ENCODE measurements at places on chromosomes 11 and 22. TPM values are rescaled to one million over a fixed set of nuclear protein-coding genes. Genes with fewer than 3 reads are reported as not detected.

- H3K4me1 ChIP-seq = no peaks in the 10 kb centered on the region
- no peaks in the 10 kb centered on the region for H3K27me3 ChIP-seq
- no peaks in the 10 kb centered on the region for H3K36me3 ChIP-seq
- no peak overlapping the region for H3K27ac ChIP-seq
- DNase-seq = no peak
Observed at GRCh38 chr22:44814266-44815098, 62.1 kb downstream of the ARHGAP8 start.

- H3K36me3 ChIP-seq = no peaks in the 10 kb centered on the region
- H3K27ac ChIP-seq = no peak overlapping the region
- H3K4me1 ChIP-seq = no peaks in the 10 kb centered on the region
- no peak for DNase-seq
Observed at GRCh38 chr11:81071606-81072005, 1630.8 kb upstream of the TENM4 start.

DNA sequence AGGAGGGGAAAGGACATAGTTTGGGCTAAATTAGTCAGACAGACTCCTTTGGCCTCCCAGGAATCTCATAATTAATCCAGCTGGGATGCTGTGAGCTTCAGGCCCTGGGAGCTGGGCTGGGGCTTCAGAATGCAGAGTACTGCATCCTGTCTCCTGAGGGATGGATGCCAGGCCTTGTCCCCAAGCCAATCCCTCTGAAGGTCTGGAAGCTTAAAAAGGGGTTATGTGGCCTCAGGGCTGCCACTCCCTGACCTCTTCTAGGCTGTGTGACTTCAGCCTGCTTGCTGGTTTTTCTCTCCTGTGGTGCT is 6.9 kb upstream of the LRRC32 start:
- H3K27ac ChIP-seq = no peak overlapping the region
- DNase-seq = no peak
- H3K27me3 ChIP-seq = no peaks in the 10 kb centered on the region
- H3K4me3 ChIP-seq = no peak overlapping the region
- no peaks in the 10 kb centered on the region for H3K4me1 ChIP-seq

DNA sequence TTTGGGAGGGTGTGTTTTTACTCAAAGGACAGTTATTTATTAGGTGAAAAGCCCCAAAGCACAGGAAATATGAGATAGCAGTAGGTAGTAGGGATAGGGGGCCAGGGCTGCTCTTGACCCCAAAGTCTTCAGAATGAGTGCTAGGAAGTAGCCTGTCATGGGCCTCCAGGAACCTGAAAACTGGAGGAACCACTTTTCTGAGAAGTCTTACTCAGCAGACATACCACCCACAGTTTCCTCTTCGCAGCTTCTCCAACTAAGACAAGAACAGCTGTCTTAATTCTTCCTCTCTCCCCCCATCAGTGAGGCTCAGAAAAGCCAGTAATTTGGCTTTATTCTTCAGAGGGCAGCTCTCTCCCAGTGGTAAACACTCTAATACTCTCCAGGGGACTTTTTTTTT is 84.0 kb upstream of the CTSC start:
- no peaks in the 10 kb centered on the region for H3K36me3 ChIP-seq
- no peak for DNase-seq
- H3K4me3 ChIP-seq = no peak overlapping the region
- H3K27ac ChIP-seq = peak overlapping the region; percentile 69

DNA sequence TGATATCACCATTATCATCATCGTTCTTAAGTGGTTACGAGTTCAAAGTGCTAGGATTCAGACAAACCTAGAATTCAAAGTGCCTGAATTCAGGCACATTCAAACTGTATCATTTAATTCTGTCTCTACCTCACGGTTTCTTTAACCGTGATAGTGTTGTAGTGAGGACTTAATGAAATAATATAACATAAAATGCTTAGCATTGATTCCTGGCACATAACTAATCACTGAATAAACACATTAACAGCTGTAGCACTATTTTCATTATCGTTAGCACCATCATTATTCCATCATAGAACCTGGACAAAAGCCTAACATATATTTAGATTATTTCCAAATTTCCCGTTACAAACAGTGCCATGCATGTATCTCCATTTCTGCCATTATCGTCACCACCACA is 102.0 kb downstream of the WNT11 start:
- no peaks in the 10 kb centered on the region for H3K27me3 ChIP-seq
- H3K27ac ChIP-seq = no peak overlapping the region
- peaks cover 5% of the 10 kb centered on the region for H3K4me1 ChIP-seq
- H3K36me3 ChIP-seq = no peaks in the 10 kb centered on the region

GRCh38 chr11:107953446-107953845 is 25.2 kb downstream of the RAB39A start:
- H3K27ac ChIP-seq = no peak overlapping the region
- DNase-seq = no peak
- H3K4me3 ChIP-seq = no peak overlapping the region
- H3K27me3 ChIP-seq = no peaks in the 10 kb centered on the region

DNA sequence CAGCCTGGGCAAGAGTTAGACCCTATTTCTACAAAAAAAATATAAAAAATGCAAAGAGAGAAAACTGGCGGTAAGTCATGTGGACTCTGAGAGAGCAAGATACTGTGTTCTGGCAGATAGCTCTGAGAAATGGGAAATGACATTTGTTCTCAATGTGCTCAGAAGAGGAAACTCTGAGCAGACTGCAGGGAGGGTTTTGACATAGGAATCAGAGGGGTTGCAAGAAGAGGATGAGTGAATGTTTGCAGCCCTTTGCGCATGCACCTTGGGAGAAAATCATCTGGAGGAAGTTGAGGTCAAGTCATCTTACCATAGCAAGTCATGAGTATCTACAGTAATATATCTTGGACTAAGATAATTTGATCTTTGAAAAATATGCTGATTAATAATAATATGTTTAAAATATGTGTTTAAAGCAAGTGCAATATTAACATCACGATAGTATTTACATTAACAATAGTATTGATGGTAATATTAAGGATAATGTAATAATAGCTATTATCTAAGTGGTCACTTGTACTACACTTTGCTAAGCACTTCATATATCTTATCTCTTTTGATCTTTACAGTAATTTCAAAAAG is 2.6 kb downstream of the ACER3 start:
- no peak for DNase-seq
- no peaks in the 10 kb centered on the region for H3K27me3 ChIP-seq
- no peaks in the 10 kb centered on the region for H3K36me3 ChIP-seq
- H3K27ac ChIP-seq = no peak overlapping the region

- H3K4me3 ChIP-seq = no peak overlapping the region
- H3K4me1 ChIP-seq = no peaks in the 10 kb centered on the region
- H3K36me3 ChIP-seq = no peaks in the 10 kb centered on the region
- H3K27ac ChIP-seq = no peak overlapping the region
- no peak for DNase-seq
- no peaks in the 10 kb centered on the region for H3K27me3 ChIP-seq
Observed at GRCh38 chr11:93279851-93280347, 50.6 kb upstream of the DEUP1 start.

DNA sequence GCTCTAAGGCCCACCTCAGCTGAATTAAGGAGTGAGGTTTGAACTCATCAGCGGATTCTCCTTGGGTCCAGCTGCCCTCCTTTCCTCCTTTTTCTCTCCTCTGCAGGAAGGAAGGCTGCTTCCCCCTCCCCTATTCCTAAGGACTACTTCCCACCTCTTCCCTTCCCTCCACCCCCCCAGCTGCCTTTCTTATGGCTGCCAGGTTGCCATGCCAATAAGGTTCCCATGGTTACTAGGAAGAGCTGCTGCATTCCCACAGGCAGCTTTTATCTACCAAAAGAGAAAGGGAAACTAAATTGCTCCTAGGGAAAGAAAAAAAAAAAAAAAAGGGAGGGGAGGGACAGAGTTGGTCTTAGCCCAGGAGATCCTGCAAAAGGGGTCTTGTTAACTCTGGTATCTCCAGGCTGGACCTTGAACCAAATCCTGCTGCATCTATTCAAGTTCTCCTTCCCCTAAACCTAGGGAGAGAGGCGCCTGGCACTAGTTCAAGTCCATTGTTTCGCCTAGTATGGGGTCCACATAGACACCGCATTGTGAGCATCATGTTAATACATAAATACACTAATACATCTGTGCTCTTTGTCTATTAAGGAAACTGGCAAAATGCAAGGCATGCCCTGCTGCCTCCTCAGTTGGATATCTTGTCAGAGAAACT is 21.2 kb upstream of the FEZ1 start:
- H3K27me3 ChIP-seq = no peaks in the 10 kb centered on the region
- H3K36me3 ChIP-seq = no peaks in the 10 kb centered on the region
- H3K4me1 ChIP-seq = no peaks in the 10 kb centered on the region
- H3K4me3 ChIP-seq = no peak overlapping the region
- no peak for DNase-seq

DNA sequence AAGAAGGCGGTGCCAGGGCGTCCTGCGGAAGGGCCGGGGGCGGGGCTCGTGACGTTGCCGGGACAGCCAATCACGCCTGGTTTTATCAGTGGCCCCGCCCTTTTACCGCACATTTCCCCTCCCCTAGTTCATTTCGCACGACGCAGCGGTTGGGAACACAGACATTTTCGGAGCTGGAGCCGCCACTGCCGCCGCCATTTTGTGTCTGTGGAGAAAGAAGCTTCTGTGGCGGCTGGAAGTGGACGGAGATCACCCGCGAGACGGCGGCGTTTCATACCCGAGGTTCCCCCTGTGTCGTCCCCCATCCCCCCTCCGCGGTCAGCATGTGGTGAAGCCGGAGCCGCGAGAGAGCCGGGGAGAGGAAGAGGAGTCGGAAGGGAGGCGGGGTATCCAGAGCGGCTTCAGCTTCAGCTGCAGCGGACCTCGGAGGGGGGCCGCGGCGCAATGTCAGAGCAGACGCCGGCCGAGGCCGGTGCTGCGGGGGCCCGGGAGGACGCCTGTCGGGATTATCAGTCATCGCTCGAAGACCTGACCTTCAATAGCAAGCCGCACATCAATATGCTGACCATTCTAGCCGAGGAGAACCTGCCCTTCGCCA is at the start of gene PCF11:
Gene PCF11 (plus strand): TSS at position 136 of the 598 bp plus-strand sequence. CDS start 309 bp downstream, at position 445.
- peak within 1 kb of the TSS; percentile 100 for H3K4me3 ChIP-seq
- no peaks in the 10 kb centered on the region for H3K27me3 ChIP-seq
- no peaks in the 10 kb centered on the region for H3K36me3 ChIP-seq
- H3K4me1 ChIP-seq = peaks cover 27% of the 10 kb centered on the region
- peak within 1 kb of the TSS; percentile 100 for H3K27ac ChIP-seq
- no peak for DNase-seq

DNA sequence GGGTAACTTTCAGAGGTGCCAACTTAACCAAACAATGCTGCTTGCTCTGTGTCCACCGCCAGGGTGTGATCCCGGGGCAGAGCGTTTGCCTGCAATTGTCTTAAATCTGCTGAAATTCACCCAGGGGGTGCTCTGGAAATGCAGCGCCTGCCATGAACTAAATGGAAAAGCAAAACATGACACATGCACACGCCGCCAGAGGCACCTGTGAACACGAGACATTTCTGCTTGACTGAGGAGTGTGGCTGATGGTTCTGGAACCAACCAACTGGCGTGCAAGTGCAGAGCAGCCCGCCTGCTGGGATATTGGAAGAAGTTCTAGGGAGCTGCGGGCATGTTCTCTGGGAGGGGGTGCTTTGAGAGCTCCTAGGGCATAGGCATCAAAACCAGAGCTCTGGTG is 30.4 kb downstream of the DSCAML1 start:
- H3K36me3 ChIP-seq = no peaks in the 10 kb centered on the region
- no peak for DNase-seq
- no peak overlapping the region for H3K4me3 ChIP-seq
- H3K27me3 ChIP-seq = no peaks in the 10 kb centered on the region
- H3K27ac ChIP-seq = no peak overlapping the region

GRCh38 chr11:12121011-12121410 is 10.6 kb downstream of the MICAL2 start:
- H3K27ac ChIP-seq = no peak overlapping the region
- H3K4me1 ChIP-seq = peaks cover 13% of the 10 kb centered on the region
- no peak for DNase-seq
- H3K4me3 ChIP-seq = no peak overlapping the region

GRCh38 chr22:37018815-37019308 is 385 bp downstream of the TST start:
- no peaks in the 10 kb centered on the region for H3K36me3 ChIP-seq
- peak overlapping the region; percentile 85 for H3K4me3 ChIP-seq
- peak; percentile 24 for DNase-seq
- peaks cover 33% of the 10 kb centered on the region for H3K4me1 ChIP-seq
- H3K27ac ChIP-seq = peak overlapping the region; percentile 85

DNA sequence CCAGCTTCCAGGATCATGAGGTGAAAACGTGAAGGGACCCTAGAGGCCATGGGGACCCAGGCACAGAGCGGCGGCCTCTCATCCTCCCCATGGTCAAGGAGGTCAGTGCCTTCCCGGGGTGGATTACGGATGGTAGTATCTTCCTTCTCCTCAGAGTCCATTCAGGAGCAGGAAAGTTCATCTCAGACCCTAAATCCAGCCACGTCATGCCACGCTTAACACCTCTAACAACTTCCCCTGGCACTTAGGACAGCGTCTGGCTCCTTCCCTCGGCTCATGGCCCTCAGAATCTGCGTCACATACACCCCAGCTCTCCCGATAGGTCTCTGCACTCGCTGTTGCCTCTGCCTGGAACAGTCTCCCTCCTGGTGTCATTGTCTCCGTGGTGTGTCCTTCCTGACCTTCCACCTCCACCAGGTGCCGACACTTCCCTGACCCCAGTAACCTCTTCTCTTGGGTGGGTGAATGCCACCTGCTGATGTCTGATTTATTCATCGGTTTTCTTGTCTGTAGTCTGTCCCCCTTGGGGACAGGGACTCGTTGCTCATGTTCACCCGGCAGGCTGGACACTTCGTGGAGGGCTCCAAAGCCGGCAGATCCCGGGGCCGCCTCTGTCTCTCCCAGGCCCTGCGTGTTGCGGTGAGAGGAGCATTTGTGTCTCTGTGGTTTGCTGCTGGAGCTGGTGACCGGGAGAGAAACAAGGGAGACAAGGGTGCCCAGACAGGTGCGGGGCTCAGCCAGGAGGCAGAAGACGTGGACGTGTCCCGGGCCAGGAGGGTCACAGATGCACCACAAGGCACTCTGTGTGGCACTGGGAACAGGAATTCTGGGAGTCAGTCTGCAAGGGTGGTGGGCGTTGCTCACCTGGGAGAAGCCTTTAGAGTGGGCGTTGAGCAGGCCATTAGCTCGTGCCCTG is 1.4 kb downstream of the MYEOV start:
- no peaks in the 10 kb centered on the region for H3K36me3 ChIP-seq
- no peak overlapping the region for H3K27ac ChIP-seq
- peaks cover 19% of the 10 kb centered on the region for H3K4me1 ChIP-seq
- no peak overlapping the region for H3K4me3 ChIP-seq

- H3K27ac ChIP-seq = no peak overlapping the region
- DNase-seq = no peak
- H3K27me3 ChIP-seq = no peaks in the 10 kb centered on the region
- H3K4me3 ChIP-seq = no peak overlapping the region
- H3K36me3 ChIP-seq = no peaks in the 10 kb centered on the region
Observed at GRCh38 chr11:3631331-3631730, 10.5 kb downstream of the ART5 start.

Gene OLFML1
- total RNA-seq = 2.2 TPM

Gene DNAL4
- total RNA-seq = 6.8 TPM

Gene MMP7
- not detected for total RNA-seq

Gene HPS4
- total RNA-seq = 11.0 TPM

Gene SPDYC
- not detected for total RNA-seq

Gene YIF1A
- 113 TPM for total RNA-seq

Gene SCGB1D2
- total RNA-seq = not detected

Gene TIGD3
- 0.63 TPM for total RNA-seq

Gene SLC15A3
- total RNA-seq = 6.9 TPM

Gene SEPTIN3
- not detected for total RNA-seq

Gene RAB36
- not detected for total RNA-seq

Gene ARL2
- total RNA-seq = 268 TPM

Gene CARS1
- total RNA-seq = 31.5 TPM

All from gastrocnemius medialis (tissue), 4 donors.